ENCODE measurements at places on chromosomes 6 and 20.

- no peak for DNase-seq
Observed at GRCh38 chr20:8670893-8671215, 398.0 kb upstream of the PLCB4 start.

GRCh38 chr6:2403546-2403945, 158.1 kb upstream of the GMDS start:
- DNase-seq, result no peak

- no peak for DNase-seq
Observed at GRCh38 chr6:35080821-35081425, 60.2 kb downstream of the TCP11 start.

DNA sequence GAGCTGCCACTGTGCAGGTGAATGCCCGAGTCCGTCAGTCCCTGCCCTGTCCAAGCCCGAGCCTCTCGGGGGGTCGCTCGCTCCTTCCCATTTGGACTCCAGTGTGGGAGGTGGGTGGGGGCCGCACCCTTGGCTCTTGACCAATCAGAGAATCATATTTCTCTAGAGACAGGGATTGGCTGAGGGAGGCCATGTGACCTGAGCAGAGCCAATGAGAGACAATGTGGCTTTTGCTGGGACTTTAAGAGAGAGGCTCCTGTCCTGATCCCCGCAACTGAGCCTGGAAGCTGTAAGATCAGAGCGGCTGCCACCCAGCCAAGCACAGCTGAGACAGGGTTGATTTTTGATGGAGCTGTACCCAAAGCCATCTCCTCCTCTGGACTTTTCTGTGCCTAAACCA, 199.3 kb downstream of the TFAP2C start:
- DNase-seq, result no peak

DNA sequence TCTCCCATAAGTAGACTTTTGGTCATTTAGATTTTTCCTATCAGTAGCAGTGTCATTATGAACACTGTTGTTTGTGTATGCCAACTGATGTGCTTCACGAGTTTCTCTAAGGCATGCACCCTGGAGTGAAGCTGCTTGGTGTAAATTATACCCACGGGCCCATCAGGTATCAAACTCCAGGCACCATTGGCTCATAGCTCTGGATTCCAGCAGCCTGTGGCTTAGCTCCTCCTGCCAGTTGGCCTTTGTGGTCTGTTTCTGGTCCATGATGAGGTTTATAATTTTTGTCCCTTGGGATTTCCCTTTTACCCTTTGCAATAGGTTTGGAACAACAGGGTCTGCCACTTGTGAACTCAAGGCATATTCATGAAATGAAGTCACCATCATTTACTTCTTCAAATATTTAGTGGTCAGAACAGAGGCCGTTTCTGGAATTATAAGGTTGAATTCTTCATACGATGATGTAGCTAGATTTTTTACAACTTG, 350.5 kb downstream of the PRL start:
- DNase-seq, result no peak

GRCh38 chr6:142266060-142266459, 35.7 kb upstream of the ADGRG6 start:
- no peak for DNase-seq

All from cortex of kidney (tissue), 1 donor.